ENCODE measurements at places on chromosomes 4 and X. TPM values are rescaled to one million over a fixed set of nuclear protein-coding genes. Genes with fewer than 3 reads are reported as not detected.
A peak's percentile ranks its signal among the peaks of the same experiment; 100 is the strongest.

DNA sequence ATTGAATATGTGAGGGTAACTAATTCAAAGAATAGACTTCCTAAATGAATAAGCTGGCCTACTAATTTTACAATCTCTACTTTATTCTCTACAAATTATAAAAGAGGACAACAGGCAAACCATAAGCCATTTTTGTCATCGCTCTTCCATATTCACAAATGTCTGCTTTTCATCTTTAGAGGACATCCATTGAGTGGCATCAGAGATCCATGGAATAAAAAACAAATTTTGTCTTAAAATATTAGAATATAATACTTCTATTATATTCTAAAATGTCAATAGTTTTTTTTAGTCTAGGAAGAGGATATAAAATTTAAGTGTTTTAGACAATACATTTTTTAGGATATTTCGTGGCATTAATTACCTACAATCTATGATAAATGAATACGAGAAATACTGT lies 300.9 kb upstream of the TACR3 start:
- DNase-seq = no peak

The SUV39H1 gene
- 6.6 TPM for total RNA-seq

The CLDN22 gene
- total RNA-seq = not detected

GRCh38 chr4:161949946-161950725 lies 213.7 kb downstream of the FSTL5 start:
- peak; percentile 49 for DNase-seq

DNA sequence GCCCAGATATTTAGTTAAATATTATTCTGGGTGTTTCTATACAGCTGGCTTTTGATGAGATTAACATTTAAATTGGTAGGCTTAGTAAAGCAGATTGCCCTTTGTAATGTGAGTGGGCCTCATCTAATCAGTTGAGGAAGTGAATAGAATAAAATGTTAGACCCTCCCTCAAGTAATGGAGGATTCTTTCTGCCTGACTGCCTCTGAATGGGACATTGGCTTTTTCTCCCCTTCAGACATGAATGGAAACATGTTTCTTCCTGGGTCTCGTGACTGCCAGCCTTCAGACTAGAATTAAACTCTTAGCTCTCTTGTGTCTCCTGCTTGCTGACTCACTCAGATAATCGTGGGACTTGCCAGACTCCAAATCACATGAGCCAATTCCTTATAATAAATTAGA lies 266.7 kb downstream of the INPP4B start:
- no peak for DNase-seq

GRCh38 chrX:134683351-134684005 lies 25.2 kb upstream of the PLAC1 start:
- DNase-seq = no peak

DNA sequence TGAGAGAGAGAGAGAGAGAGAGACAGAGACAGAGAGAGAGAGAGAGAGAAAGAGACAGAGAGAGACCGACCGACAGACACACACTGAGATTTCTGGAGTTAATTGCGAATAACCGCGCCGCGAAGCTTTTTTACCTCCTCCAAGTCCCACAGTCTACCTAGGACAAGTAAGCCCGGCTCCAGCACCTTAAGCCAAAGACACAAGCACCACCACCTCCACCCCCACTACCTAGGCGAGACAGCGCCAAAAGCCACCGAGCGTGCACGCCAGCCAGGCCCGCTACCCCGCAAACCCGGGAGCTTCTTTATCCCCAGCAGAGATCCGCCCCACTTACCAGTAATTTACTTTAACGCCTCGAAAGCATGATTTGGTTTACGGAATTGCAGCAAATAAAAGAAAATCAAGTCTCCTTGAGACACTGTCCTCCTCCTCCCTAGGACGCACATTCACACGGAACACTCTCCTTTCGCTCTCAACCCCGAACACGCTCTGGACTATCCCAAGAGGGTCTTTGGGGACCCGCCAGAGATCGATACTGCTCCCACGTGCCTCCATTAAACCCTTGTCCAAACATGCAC lies 649.6 kb upstream of the DIPK2B start:
- no peak for DNase-seq

The NUDT11 gene
- total RNA-seq = 13.8 TPM

- no peak for DNase-seq
Observed at GRCh38 chrX:150050387-150050786, 112.1 kb upstream of the EOLA2 start.

DNA sequence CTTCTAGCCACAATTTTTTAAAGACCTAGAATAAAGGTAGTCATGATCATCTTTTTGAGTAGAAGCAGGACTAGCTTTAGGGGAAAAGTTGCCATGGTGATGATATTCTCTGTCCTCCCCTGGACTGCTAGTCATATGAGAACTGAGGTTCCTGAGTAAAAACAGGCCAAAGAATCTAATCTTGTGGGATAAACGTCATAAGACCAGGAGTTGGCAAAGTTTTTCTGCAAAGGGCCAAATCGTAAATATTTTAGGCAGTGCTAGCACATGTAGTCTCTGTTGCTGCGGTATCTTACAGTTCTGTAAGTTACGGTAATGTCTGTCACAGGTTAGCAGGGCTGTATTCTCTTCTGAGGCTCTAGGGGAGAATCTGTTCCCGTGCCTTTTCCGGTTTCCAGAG lies 3.4 kb downstream of the PRPS2 start:
- no peak for DNase-seq

The HHIP gene
- total RNA-seq = 8.6 TPM

- DNase-seq = no peak
Observed at GRCh38 chr4:155094201-155094820, 114.1 kb upstream of the NPY2R start.

- DNase-seq = peak; percentile 80
Observed at GRCh38 chr4:83639849-83640493, 104.1 kb downstream of the GPAT3 start.

The TLR2 gene
- total RNA-seq = under 0.01 TPM

DNA sequence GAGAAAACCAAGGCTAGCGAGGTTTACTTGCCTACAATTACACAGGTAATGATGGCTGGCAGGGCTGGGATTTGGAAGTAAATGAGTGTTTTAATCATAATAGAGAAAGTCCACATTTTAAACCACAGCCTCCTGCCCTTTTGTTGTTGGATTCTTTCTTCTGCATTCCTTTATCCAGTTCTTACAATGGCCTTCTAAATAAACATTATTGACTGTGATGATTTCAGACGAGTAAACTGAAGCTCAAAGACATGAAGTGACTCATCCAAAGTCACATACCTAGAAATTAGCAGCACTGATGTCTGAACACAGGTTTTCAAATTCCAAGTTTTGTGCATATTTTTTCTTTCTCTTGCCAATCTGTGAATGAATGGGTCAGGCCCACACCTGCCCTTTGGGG lies 51.2 kb upstream of the C1QTNF7 start:
- DNase-seq = peak; percentile 42

All from IMR-90 (cell line).